Stimulated activated naive CD4-positive, alpha-beta T cell treated with Interleukin-2 at 50 U/mL for 16 hours (primary cell): ENCODE measurements at places on chromosomes 2 and 18.

DNA sequence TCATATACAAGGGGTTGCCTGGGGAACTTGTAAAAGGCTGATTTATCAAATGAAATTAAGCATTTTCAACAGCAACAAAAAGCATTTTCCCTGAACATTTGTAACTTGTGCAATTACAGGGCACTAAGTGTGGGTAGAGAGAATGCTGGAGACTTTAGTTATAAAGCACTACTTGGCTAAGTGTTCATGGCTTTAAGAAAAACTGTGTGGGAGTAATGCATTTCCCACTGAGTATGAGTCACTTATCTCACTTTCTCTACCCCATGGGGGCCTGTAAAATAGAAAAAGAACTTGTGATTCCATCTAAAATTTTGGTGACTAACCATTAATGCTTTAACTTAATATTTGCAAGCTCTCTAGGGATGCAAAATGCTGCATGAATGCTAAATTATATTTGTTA lies 193.4 kb downstream of the CCDC102B start:
- DNase-seq: no peak

DNA sequence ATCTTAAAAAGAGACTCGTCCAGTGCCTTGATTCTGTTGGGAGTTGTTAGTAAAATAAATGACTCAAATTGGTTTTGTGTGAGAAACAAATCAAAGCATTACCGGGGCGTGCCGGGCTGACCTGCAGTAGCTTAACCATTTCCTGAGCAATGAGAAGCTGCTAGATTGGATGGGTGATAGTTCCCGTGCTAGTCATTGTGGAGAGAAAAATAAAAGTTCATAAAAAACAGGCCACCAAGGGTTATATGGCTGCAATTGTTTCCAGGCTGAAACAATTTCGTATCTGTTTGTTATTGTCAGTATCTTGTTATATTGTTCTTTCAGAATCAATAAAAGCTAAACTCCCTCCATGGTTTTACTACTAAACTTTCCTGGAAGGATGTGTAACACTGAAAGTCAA lies 314.4 kb downstream of the MTX2 start:
- no peak for DNase-seq

DNA sequence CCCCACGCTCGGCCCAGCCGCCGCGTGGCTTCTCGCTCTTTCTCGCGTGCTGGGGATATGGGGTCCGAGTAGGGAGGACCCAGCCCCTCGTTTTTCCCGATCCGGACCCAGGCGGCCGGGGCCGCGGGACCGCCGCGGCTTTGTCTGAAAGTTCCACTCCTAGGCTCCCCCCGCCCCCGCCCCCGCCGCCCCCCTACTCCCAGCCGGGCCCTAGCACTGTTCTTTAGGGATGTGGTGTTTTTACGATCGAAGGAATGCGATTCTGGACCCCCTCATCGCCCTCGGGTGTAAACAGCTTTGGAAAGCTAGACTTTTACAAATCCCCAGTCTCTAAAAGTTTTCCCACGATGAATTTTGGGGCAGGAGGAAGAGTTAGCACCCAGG lies 819 bp downstream of the TGIF1 start:
- no peak for DNase-seq

DNA sequence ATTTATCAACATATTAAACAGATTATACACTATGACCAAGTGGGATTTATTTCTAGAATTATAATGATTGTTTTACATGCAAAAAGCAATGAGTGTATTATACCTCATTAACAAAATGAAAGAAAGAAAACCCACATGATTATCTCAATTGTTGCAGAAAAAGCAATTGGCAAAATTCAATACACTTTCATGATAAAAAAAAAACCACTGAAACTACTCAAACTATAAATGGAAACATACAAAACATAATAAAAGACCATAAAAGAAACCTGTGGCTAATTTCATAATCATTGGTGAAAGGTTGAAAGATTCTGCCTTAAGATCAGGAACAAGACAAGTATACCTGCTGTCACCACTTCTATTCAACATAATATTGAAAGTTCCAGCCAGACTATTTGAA lies 325.9 kb downstream of the AKAIN1 start:
- DNase-seq: no peak

DNA sequence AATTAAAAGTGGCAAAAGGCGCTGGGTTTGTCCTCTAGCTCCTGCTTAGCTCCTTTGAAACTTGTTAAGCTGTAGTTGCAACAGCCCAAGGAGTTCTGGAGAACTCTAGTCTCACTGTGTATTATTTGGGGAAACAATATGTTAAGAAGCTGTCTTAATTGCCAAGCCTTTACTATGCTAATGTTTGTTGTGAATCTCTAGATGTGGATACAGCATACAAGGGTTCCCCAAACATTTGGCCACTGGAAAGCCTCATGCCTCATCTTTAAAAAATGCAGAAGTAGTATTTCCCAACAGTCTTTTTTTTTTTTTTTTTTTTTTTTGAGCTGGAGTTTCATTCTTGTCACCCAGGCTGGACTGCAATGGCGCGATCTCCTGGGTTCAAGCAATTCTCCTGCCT lies 236.7 kb downstream of the PRKCE start:
- DNase-seq: no peak

DNA sequence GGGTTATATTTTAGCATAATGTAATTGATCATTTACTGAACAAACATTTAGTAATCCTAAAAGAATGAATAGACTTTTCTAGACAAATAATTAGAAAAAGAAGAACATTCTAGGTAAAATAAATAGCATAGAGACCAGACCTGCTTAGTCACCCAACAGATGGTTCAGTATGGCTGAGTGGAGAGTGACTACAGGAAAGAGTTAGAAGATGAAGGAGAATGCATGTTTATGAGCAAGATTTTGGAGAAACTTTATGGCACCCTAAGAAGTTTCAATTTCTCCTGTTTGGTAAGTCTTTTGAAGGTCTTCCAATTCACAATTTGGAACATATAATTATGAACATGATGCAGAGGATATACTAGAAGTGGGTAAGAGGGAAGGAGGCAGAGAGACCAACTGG lies 32.9 kb downstream of the FAP start:
- no peak for DNase-seq

DNA sequence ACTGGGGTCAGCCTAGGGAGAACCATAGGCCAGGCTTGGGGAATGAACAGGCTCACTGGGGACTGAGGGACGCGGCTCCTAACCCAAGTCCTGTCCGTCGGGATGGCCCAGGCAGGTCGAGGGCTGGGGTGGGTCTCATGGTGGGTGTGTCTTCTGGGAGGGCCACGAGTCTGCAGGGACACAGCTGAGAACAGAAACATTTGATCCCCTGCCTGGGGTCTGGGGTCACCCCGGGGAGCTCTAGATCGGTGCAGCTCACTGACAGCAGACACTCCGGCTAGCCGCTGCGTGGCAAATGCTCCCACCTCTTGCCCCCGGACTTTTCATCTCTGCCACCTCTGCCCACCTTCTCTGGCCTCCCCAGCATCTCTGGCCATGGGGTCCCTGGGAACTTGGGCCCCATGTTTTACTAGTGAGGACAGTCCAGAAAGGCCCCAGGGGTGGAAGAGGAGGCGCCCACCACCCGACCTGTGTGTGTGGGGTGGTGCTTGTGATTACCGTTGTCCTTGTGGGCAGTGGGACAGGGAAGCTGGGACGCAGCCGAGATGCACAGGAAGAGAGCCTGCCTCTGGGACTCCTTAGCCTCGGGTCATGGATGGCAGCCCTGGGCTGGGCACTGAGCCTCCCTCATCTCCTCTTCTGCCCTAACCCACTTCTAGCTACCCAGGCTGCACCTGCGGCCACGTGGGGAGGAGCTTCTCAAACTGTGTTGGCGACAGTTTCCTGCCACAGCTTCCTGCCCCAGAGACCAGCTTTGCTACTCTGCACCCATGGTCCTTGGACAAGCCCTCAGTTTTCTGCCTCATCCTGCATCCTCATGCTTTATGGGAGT lies 4.9 kb downstream of the ZAP70 start:
- peak; percentile 68 for DNase-seq

DNA sequence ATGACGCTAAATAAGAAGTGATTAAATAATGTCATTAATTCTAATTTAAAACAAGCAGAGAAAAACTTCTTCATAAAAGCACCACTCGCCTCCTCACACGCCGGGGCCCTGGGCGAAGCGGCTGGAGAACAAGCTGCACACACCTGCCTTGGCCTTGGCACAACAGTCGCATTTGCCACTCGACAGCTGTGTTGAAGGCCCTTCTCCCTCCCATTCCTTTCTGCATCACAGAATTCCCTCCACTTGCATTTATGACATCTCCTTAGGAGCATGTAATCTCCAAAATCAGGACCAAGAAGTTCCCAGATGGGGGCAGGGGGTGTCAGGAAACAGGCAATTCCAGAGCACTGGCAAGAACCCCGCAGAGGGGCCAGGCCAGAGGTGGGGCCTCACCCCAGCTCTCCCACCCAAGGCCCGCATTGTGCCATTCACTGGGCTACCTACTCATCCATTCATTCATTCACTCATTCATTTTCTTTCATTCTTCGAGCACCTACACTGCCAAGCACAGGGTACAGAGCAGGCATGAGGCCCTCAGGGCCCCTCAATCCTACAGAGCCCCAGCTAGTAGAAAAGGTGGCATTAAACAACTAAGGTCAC lies 6.4 kb downstream of the HDAC4 start:
- DNase-seq: no peak
